Stimulated activated CD8-positive, alpha-beta memory T cell treated with anti-CD3 and anti-CD28 coated beads, Interleukin-4, amount 100 ng/mL, for 1 hour (primary cell): ENCODE measurements at places on chromosomes 6 and 20.

GRCh38 chr6:43771210-43771857, 1.3 kb downstream of the VEGFA start:
- DNase-seq, result no peak

DNA sequence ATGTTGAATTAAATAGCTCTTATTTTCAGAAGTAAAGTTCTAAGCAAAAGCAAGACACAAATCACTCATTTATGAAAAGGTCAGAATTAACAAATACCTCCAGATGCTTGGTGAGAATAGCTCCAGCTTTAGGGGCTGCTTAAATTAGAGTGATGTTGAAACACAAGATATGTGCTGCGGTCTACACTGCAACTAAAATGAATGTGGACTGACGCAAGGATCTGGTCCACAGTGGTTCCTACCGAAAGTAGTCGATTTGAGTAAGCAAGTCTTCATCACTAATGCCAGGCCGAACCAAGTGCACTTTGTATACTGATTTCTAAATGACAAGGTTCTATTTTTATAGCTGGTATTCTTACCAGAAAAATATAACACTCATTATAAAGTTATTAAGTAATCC, 96.3 kb downstream of the PRDM1 start:
- no peak for DNase-seq

DNA sequence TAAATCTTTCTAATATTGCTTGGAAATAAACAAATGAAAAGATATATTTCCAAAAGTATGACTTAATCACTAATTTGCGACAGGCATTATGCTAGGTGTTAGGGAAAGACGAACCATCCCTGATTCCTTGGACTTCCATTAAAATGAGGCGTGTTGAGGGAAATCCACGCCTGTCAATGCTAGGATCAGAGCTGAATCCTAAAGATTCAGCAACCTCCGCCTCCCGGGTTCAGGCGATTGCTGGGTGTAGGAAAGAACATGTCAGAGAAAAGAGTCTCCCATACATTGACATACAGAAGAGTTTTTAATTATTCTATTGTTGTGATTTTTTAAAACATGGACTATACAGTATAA, 16.8 kb upstream of the PRSS16 start:
- DNase-seq, result no peak

GRCh38 chr20:54267483-54268003, 59.7 kb downstream of the PFDN4 start:
- no peak for DNase-seq

DNA sequence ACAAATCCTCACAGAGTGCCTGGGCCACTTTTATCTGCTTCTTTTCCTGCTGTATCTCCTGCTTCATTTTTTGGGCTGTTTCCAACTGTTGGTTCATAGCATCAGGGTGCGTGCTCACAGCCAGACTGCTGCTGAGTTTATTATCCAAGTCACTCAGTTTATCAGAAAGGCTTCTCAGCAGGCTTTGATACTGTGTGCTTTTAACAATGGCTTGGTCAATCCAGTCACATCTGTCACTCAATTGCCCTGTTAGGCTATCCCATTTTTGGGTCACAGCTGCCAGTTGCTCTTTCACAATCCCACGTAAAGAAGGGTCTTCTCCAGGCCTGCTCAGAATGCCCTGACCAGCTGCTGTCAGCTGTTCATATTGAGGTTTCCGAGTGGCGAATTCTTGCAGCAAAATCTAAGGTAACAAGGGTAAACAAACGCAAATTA, 87.2 kb downstream of the DST start:
- DNase-seq, result no peak

GRCh38 chr6:130670142-130670541, 157.1 kb upstream of the SMLR1 start:
- no peak for DNase-seq

- no peak for DNase-seq
These were observed 13.6 kb upstream of the CEP85L start for GRCh38 chr6:118665011-118665410.

GRCh38 chr6:144935661-144936060, 650.5 kb downstream of the UTRN start:
- no peak for DNase-seq

- no peak for DNase-seq
These were observed 174.5 kb downstream of the LINC00237 start for GRCh38 chr20:20931632-20932031.

GRCh38 chr20:62430866-62431447, 3.6 kb upstream of the RBBP8NL start:
- no peak for DNase-seq

GRCh38 chr6:28940294-28940857, 16.6 kb upstream of the TRIM27 start:
- no peak for DNase-seq

- no peak for DNase-seq
These were observed 28.8 kb upstream of the ZBTB24 start for GRCh38 chr6:109511832-109512231.

DNA sequence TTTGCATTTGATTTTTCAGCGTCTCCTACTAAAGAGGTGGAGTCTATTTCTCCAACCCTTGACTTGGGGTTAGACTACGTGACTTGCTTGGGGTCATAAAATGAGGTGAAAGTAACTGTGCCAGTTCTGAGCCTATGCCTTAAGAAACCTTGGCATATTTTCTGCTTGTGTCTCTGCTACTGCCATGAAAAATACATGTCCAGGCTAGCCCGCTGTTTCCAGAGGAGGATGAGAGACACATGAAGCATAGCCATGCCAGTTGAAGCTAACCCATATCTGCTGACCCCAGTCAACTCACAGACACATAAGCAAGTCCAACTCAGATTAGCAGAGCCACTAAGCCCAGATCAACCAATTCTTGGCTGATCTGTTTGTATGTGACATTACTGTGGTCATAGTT, 38.7 kb downstream of the SCP2D1 start:
- no peak for DNase-seq

GRCh38 chr6:43505718-43506117, 4.4 kb downstream of the LRRC73 start:
- DNase-seq, result no peak

DNA sequence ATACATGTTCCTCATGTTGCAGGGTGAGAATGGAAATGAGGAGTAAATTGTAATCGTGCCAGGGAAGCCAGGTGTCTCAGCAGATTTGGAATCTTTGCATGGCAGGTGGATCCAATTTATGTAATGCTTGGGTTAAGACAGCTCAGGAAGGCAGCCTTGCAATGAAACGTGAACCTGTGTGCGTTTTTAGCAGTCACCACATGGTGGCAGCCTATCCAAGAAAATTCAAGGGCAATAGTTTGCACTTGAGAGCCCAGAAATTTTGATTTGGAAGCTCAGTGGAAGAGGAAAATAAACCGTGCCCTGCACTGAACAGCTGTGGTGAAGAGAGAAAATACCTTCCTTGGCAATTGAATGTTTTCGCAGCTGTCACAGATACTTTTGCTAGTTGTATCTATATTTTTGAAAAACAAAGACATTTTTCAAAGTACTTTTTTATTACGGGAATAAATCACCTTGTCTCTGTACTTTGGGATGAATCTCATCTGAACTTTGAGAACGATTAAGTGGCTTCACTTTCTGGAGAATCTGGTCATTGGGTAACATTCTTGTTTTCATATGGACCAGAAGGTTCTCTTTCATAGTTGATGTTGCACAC, 26.5 kb downstream of the MTHFD1L start:
- DNase-seq, result peak; percentile 13

DNA sequence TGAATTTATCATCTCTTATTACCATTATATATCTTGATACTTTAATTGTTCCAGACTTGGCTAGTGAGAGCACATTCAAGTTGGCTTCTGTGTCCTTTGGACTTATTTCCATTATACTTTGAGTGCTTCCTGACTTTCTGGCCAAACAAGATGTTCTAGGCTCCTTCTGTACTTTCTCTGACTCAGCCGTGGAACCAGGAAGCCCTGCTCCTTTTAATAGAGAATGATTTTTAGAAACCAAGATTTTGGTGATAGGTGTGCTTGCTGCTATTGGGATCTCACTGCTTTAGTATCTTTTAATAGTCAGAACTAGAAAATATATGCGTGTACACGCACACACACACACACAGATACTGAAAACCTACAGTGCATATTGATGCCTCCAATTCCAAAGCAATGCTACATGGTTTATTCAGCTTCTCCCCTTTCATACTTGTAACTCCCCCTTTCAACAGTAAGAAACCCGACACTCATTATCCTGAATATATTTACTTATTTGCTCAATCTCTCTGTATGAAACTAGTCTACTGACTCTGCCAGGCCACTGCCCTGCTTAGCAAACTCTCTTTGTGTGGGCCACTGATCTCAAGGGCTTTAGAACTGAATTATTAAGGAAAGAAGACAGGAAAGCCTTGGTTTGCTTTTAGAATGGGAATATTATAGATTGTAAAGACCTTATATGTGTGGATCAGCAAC, 42.7 kb upstream of the EZR start:
- DNase-seq, result no peak

- DNase-seq, result no peak
These were observed 432.8 kb downstream of the CD83 start for GRCh38 chr6:14550410-14550809.

DNA sequence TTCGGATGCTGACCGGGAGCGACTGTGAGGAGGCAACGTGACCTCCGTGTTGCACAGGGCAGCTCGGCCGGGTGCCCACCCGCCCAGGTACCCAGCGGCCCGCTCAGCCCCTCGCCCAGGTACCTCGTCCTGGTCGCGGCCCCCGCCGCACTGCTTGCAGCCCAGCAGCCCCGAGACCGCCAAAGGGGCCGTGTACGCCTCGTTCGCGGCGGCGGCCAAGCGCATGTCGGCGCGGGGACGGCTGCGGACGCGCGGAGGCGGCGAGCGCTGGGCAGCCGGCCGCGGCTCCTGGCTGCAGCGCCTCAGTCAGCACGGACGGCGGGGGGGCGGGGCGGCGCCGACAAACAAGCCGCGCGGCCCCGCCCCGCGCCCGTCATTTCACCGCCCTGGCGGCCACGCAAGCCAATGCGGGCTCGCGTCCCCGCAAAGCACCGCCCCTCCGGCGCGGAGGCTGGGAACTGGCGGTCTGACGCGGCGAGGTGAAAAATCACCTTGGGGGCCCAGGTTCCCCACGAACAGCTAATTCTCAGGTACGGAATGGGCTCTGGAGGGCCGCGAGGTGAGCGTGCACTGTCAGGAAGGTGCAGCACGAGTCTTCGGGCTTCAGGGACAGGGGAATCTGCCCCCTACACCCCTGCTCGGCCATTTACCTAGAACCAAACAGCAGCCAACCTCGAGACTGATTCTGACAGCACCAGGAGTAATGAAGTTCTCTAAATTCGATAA, 85.2 kb downstream of the SESN1 start:
- peak; percentile 70 for DNase-seq

DNA sequence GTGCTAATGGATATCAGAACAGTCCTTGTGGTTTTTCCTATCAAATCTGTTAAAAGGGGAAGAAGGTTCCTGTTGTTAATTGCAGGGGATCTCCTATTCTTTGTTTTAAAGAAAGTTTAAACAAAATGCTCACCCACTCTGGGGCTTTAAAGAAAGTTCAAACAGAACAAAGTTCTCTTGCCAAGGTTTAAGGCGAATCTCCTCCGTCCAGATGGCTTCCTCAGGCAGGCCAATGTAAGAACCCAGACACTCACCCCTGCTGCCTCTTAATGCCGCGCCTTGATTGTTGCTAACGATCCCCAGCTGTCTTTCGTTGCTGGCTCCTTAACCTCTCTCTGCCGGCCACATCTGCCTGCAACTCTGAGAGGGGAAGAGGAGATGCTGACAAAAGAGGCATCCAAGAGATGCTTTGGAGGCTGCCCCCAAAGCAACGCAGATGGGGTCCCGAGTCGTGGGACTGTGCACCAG, 235.0 kb upstream of the PRDM1 start:
- no peak for DNase-seq

- DNase-seq, result no peak
These were observed 612.3 kb upstream of the ZNF337 start for GRCh38 chr20:26308961-26309360.

GRCh38 chr6:135382182-135382628, 115.3 kb downstream of the AHI1 start:
- no peak for DNase-seq

DNA sequence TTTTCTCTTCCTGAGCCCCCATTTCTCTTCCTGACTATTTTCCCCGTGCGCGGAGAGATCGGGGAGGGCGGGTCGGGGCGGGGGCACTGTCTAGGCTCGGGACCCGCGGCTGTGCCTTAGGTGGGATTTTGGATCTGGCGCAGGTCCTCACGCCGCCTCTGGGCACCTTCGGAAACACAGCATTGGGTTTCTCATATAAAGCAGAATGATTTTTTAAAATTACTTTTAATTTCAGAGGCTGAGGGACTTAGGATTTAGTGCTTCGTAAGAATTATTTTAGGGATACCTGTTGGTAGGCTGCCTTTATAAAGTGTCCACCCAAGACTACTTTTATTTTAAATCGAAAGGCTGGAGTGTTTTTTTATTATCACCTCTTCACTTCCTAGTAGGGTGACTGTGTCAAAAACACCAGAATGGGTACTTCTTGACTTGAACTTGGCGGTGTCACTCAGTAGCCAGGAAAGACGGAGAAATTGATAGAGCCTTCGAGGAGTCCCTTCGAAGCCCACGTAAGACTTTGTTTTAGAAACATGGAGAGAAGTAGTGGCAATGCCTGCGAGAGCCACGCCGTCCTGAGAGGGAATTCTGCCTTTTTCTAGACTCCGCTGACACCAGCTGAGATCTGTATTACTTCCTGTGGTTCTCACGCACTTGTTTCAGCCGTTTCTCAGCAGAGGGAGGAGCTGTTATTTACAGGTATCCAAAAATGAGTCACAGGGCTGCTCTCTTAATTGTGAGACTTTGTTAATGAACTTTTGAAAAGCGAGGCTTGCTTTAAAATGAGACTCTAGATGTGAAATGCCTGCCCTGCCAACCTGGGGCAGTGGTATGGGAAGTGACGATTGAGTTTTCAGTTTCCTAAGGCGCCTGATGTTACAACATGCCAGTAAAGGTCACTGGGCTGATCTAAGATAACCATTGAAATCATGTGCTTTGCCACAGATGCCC, 667 bp downstream of the STX11 start:
- peak; percentile 29 for DNase-seq

GRCh38 chr6:31446481-31446880, 43.1 kb downstream of the MICA start:
- no peak for DNase-seq

DNA sequence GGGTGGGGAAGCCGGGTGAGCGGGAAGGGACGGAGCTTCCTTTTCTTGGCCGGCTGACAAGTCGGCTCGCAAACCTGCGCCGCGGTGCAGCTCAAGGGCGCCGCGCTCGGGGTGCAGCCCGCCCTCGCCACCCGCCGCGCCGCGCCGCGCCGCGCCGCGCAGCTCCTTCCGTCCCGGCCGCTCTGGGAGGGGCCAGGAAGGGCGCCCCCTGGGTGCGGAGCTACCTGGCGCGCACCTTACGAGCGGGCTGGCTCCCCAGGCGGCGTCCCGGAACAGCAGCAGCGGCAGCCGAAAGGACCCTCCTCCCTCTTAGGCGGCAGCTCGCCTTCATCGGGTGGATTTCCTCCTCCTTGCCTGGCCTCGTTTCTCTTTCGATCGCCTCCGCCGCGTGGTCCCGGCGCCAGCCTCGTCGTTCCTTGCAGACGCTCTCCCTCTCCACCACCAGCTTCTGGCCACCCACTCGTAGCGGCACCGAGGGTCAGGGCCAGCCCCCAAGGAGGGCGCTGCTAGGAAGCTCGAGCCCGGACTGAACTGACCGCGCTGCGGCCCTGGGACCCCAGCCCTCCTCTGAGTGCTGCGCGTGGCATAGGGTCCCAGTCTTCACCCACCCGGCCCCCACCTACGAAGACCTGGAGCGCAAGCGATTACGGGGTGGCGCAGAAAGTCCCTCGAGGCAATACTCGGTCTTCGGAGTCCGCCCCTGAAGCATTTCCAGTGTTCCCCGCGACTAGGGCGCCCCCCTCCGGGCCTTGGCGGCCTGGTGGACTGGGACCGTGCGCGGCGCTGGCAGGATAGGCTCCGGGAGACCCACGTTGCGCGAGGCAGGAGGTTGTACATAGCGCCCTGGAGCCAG, at the start of gene MAP3K5:
MAP3K5 (minus strand) TSS at position 68 of the 853 bp plus-strand sequence. CDS start 320 bp downstream, outside the sequence.
- DNase-seq, result peak; percentile 92
